Mucosa of gallbladder (tissue), 1 donor: ENCODE measurements at places on chromosomes 13 and 19. TPM values are rescaled to one million over a fixed set of nuclear protein-coding genes. Genes with fewer than 3 reads are reported as not detected.

DNA sequence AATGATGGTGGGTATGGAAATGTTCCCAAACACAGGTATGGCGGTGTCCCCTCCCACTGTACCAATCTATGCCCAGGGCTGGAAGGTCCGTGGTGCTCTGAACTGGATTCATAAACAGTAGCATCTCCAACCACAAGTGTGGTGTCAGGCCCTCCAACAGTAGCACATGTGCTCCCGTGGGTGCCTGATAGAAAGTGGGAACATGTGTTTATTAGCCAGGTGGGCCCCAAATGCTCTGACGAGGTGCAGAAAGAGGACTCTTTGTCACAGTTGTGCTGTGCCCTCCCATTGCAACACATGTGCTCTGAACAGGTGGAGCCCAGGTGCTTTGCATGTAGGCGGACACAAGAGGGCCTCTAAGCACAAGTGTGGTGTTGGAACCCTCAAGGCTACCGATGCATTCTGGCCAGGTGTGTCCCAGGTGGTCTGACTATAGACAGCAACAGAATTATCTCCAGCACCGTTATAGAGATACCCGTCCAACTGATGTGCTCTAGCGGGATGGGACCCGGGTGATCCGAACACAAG lies 75.4 kb upstream of the ZNF30 start:
- DNase-seq: no peak

DNA sequence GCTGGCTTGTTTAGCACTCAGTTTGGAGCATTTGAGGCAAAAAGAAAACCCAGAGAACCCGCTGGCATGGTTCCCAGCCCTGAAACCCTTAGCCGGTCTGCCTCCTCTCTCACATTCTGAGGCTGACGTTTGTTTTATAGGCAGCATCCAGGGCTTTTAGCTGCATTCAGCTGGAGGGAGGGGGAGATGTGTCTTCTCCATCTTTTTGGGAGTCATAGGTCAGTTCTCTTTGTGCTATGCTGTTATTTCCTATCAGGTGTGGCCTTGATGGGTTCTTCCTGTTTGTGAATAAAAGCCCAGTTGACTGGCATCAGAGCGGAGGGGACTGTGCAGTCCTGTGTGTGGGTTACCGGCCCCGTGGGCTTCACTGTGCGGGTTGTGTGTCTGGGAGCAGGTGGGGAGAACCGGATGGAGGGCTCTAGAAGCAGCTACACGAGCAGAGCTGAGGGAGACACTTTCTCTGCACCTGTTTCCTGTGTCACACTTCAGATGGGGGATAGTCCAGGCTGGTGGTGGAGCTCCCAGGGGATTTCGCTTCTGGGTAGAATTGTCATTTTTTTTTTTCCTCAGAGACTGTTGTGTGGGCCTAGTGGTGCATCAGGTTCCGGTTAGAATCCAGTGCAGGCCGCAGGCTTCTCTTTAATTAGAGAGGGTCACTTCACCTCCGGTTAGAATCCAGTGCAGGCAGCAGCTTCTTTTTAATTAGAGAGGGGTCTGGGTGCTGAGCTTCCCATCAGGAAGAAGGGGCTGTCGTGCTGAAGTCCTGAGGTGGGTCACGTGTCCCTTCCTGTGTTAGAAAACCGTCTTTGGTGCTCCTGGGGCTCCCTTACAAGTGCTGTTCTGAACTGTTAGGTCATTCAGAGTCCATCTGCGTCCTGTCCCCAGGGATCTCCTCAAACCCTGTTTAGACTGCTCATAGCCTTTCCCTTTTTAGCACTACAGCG lies 69.6 kb downstream of the ARHGEF7 start:
- no peak for DNase-seq

DNA sequence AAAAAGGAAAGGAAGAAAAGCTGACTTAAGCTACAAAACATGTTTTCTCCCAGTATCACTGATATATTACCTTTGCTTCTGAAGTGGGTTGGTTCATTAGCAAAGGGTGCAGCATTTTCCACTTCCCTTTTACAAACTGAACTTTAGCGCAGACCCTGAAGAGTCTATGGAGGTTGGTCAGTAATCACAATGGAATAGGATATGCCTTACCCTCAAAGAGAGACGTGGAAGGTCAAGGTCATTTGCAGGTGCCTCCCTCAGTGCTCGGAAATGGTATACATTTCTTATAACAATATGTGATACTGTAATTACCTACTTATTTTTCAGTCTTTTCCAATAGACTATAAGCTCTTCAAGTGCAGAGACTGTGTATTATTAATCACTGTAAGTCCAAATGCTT lies 21.9 kb upstream of the MED4 start:
- no peak for DNase-seq

GRCh38 chr13:85223883-85224656 lies 575.1 kb downstream of the SLITRK6 start:
- DNase-seq: no peak

DNA sequence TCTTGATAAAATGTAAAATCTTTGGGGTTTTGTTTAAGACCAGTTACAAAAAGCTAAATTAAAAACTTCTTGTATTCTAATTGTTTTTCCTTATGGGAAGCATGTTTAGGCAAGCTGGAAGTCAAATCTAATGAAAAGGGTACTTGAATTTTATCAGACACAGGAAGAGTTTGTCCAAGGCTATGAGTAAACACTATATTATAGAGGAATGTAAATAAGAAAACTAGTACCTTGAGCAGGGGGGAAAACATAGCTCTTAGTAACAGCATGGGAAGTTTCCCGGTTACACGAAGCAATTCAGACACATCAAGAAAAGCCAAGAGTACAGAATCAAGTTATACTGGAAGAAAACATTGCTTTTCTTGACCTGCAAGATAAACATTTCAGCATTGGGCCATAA lies 19.8 kb upstream of the ZNF780A start:
- DNase-seq: no peak

DNA sequence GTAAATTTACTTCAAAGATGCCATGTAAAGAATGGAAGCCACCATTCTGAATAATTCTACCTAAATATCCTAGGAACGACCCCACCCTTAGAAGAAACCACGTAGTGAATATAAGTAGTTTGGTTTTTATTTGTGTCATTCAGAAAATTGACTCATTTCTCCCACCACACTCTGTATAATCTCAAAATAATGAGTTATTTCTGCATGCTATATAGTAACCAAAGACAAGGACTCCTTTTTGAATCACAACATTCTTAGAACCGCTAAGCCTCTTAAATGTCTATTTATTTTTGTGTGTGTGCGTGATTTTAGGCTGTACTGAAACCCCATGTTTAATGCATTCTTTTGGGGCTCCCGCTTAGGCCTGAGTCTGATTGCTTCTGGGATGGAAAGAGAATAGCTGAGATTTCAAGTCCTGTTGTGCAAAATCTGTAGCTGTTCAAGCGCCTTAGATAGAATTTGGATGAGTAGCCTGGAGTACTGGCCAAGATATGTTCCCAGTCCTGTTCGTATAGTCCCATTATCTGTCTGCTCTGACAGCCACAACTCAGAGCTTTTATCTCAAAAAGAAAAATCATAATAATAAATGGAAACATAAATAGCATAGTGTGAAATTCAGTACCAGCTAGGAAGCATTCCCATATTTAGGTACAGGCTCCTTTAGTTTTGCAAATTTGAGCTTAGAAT lies 532.4 kb upstream of the NBEA start:
- no peak for DNase-seq

- no peak for DNase-seq
Observed at GRCh38 chr13:56299650-56300049, 841.1 kb upstream of the PRR20A start.

- no peak for DNase-seq
Observed at GRCh38 chr13:107254392-107254791, 686.5 kb upstream of the ARGLU1 start.

OR7A5 gene
- total RNA-seq: not detected

IL11 gene
- 0.69 TPM for total RNA-seq

CPAMD8 gene
- total RNA-seq: 2.9 TPM

DNA sequence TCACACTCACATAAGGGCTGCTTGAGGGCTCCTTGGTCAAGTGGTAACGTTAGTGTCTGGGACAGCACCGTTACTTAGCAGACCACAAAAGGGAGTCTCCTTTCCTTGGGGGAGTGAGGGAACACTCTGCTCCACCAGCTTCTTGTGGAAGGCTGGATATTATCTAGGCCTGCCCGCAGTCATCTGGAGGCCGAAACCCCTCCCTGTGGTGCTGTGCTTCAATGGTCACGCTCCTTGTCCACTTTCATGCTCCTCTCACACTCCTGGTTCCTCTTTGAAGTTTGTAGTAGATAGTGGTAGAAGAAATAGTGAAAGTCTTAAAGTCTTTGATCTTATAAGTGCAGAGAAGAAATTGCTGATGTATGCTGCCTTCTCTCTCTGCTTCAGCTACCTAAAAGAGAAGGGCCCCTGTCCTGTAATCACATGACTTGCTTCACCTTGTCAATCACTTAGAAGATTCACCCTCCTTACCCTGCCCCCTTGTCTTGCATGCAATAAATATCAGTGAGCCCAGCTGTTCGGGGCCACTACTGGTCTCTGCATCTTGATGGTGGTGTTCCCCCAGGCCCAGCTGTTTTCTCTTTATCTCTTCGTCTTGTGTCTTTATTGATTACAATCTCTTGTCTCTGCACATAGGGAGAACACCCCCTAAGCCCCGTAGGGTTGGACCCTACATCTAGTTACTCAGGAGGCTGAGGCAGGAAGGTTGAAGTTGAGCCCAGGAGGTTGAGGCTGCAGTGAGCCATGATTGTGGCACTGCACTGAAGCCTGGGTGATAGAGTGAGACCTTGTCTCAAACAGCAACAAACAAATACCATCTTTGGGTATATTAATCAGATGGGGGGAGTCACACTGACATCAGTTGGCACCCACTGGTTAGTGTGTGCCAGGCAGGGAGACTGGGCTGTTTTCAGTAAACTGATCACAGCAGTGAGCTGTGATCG lies 11.6 kb upstream of the MZF1 start:
- DNase-seq: no peak

DNA sequence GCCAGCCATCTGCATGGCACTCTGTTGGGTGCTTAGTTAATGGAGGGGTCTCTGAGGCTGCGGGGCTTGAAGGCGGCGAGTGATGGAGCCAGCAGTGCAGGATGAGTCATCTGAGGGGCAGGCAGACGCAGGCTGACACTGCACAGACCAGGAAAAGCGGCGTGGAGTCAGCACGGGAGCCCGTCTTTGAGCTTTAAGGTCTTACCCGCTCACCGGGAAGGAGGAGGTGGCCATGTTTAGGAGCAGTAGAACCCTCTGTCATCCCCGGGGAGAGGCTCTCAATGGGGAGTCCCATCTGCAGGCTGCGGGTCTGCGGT lies 13.1 kb downstream of the NAXD start:
- peak; percentile 41 for DNase-seq

- DNase-seq: no peak
Observed at GRCh38 chr13:24887759-24888158, 123.8 kb downstream of the RNF17 start.

GRCh38 chr19:55015126-55015525 lies 22.9 kb downstream of the GP6 start:
- no peak for DNase-seq
